ENCODE measurements at places on chromosomes 2 and 18.

DNA sequence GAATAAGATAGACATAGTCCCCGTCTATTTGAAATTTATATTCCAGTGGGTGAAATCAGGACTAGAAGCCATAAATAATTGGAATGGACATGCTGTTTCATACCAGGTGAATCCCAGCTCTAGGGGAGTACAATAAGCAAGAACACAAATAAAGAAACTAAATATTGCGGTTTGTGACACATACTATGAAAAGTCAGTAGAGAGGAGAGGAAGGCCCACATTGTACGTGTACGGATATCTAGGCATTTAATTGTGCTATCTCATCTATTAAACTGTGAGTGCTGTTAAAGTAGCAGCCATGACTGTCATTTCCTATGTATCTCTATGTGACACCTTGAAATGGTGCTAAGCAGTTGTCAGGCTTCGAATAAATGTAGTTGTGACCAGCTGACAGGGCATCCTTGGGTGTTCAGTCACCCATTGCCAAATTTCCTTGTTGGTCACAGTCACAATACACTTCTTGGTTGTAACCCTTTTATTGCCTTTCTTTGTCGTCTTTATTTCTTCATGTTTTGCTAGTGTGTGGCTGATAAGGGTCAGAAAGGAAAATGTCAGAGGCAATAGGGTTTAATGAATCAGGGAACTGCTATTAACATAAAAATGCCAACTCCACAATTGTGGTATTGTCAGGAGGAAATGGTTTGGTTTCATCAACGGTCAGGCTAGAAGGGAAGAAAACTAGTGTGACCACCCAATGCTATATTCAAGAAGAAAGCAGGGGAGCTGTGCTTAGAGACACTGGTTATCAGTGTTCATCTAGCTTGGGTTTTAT is 31.5 kb downstream of the CPO start:
- DNase-seq = no peak

- DNase-seq = no peak
Observed at GRCh38 chr2:218831378-218831990, at the start of gene PRKAG3. TSS of gene PRKAG3 (minus strand) at chr2:218831803.

DNA sequence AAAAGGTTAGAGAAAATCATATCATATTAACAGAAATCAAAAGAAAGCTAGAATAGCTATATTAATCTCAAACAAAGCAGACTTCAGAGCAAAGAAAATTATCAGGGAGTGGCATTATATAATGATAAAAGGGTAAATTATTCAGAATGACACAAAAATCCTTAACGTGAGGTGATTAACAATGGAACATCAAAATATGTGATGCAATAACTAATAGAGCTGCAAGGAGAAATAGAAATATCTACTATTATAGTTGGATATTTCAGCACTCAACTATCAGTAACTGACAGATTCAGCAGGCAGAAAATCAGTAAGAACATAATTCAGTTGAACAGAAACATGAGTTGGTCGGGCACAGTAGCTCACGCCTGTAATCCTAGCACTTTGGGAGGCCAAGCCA is 275.1 kb upstream of the FSIP2 start:
- no peak for DNase-seq

DNA sequence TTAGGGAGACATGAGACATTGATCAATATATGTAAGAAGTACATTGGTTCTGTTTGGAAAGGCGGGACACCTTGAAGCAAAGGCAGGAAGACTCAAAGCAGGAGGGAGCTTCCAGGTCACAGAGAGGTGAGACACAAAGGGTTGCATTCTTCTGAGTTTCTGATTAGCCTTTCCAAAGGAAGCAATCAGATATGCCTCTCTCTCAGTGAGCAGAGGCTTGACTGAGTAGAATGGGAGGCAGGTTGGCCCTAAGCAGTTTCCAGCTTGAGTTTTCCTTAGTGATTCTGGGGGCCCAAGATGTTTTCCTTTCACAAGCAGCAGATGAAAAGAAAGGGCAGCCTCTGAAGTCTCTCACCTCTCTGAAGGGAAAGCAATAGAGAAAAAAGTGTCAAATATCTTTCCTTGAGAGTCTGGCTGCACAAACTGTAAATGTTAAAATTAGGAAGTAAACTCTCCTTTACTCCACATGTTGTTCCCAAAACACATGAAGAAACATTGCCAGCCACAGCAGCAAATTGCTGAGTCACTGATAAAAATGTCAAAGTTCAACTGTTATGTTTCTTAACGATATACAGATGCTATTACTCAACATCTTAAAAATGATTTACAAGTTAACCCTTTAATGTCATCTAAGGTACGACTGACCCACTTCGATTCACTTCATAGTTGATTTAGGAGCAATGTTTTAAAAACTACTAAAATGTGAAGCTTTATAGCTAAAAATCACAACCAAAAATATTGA is 40.3 kb downstream of the CYB5A start:
- no peak for DNase-seq

DNA sequence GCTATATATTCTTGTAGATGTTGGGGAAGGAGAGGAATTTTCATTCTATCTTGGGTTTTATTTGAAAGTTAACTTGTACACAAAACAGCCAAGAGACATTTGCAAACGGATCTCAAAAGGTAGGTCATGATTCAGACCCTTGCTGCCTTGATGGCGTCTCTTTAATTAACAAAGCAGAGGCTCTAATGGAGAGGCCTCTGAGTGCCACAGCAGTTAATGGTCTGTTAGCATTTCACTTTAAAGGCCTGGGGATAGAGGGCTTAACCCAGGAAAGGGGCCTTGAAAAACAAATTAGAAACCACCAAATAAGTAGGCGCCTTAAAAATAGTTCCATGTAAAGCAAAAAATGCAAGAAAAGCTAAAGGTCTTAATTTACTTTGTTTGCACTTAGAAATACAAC is 836.9 kb upstream of the CELF4 start:
- DNase-seq = no peak

- DNase-seq = no peak
Observed at GRCh38 chr18:9684881-9685614, 23.1 kb upstream of the RAB31 start.

DNA sequence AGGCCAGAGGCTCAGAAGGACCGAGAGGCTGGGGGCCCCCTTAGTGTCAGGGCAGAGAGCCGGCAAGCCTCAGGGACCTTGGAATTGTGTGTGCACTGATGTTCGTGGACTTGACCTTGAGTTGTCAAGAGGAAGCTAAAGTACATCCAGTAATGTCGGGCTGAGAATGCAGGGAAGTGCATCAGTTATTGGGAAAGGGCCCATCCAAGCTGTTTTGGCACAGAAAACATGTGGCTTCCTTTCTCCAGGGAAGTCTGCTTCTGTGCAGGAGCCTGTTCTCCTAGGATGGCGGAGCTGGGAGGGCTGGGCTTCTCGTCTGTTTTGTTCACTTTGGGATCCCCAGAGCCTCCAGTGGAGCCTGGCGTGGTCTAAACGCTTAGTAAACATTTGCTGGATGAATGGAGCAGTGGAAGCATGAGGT is 23.7 kb downstream of the ATOH8 start:
- DNase-seq = no peak

GRCh38 chr2:216694826-216695217 is 527 bp downstream of the IGFBP5 start:
- no peak for DNase-seq

DNA sequence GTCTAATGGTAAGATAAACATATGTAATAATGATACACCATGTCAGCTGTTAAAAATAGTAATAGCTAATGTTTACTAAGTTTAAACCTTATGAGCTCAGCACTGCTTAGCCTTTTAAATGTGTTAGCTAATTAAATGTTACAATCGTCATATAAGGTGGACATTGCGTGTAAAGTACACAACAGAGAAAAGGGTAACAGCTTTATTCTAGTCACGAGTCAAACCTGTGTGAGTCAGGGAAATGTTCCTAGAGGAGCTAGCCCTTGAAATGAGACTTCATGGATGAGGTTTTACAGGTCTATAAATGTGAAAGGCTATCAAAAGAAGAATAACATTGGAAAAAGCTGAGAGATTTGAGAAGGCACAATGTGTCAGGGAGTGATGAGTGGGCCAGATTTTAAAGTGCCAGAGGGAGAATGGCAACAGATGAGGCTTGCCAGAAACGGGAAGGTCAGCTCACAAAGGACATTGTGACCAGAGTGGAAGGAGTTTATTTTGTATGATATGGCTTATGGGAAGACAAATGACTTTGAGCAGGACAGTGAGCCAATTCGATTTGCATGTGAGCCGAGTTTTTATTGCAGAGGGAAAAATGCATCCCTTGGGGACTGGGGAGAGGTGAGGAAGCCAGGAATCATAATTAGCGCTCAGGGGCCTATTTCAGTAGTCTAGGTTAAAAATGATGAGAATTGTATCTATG is 276.3 kb downstream of the CTNNA2 start:
- DNase-seq = no peak

- peak; percentile 57 for DNase-seq
Observed at GRCh38 chr2:212686285-212686895, 147.8 kb upstream of the ERBB4 start.

- no peak for DNase-seq
Observed at GRCh38 chr18:27862041-27862682, 314.8 kb downstream of the CDH2 start.

DNA sequence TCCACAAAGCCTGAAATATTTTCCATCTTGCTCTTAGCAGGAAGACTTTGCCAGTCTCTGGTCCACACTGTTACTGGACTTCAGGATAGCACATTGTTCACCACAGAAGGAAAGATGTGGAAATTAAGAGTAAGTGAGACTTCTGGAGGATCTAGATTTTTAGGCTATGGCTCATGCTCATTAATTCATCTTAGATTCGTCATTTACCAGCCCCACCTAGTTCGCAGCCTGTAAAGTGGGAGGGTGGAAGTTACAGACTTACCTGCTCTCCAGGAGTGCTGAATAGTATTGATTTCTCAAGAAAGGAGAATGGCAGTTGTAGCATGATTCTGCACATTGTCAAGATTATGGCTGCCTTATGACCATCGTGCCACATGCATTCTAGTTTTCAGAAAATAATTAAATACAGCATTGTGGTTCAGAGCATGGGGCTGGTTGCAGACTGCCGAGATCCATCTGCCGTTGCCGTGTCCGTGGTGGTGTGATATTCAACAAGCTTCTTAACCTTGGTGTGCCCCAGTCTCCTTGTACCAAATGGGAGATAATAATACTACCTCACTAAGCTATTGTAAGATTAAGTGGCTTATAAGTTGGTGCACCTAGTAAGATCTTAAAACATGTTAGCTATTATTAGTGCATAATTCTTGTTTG is 56.8 kb downstream of the RNF144A start:
- no peak for DNase-seq

- DNase-seq = no peak
Observed at GRCh38 chr18:76679945-76680344, 142.4 kb upstream of the ZNF236 start.

DNA sequence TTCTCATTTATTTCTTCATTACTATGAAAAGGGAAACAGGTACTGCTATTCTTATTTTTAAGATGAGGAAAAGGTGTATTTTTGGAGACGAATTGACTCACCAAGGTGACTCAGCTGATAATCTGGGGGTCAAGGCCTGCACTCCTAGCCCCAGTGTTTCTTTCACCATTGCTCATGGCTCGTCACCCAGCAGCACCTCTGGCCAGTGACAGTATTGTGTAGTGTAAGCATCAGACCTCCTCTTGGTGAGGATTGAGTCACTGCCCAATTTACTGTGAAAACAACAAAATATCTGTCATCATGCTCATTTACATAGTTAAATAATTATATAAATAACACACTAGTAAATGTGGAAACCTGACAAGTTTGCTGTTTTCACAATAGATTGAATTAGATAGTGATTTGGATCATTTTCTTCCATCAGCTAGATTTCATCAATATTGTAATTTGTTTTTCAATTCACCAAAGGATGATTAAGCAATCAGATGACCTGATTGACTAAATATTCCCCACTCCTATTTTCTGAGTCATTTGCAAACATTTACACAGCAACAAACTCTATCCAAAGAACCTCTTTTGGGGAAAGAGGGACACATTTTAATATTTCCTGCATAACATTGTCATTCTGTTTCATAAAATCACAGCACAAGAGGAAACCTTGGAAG is 492.8 kb upstream of the RAB12 start:
- no peak for DNase-seq

- no peak for DNase-seq
Observed at GRCh38 chr2:65198737-65199136, 28.9 kb upstream of the ACTR2 start.

DNA sequence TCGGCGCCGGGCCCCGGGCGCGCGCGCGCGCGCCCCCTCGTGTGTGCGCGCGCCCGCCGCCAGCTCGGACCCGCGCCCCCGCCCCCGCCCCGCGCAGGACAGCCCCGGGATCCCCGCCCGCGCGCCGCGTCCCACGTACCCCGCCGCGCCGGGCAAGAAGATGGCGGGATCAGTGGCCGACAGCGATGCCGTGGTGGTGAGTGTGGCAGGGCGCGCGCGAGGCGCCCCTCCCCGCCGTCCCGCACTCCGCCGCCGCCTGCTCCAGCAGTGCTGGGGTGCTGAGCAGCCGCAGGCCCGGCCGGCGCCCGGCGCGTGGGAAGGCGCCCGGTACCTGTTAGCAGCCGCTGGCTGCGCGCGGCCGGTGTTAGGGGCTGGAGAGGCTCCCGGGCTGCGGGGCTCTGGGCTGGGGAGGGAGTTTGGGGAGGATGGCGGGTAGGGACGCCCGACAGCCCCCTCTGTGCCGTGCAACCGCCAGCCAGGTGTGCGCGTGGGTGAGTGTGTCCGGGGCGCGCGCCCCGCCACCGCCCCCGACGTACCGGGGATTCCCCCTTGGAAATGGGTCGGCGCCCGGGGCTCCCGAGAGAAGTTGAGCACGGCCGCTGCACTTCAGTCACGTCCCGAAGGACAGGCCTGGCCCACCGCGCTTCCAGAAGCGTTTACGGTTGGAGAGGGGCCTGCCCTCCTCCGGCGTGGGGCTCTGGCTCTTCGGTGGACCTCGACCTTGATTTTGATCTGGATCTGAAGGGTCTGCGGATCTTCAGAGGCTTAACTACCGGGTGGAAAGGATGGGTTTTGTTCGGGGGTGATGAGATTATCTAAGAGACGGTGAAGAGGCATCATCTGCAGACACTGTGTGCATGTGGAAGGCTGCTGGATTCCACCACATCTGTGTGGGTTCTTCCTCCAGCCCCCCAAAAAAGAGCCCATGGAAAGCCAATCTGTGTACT is 697 bp downstream of the LGALSL start:
- DNase-seq = peak; percentile 56

- DNase-seq = no peak
Observed at GRCh38 chr2:182907081-182907830, 40.8 kb upstream of the FRZB start.

- no peak for DNase-seq
Observed at GRCh38 chr2:158112992-158113391, 11.3 kb downstream of the UPP2 start.

DNA sequence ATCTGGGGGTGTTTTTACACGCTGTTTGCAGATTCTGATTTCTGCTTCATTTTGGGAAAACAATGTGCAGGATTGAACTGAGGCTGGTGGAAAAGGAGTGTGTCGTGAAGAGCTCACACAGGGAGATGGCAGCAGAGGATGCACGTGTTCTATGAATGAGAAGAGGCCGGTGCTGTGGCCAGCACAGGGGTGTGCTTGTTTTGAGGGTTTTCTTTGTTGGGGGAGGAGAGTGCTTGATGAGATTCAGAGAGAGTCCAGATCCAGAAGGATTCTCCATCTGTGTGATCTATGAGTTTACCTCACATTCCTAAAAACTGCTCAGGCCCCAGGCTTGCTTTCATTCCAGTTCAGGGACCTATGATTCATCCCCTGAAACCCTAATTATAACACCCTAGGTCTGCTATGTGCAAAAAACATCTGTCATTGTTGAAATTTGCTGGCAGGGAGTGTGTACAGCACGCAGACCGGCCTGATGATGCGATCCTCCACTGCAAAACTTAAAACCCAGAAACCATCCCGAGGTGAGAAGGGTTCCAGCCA is 12.1 kb downstream of the TGFA start:
- no peak for DNase-seq

All from activated CD8-positive, alpha-beta memory T cell treated with anti-CD3 and anti-CD28 coated beads, Interleukin-2, amount 50 U/mL, for 4 hours (primary cell).